Activated B cell treated with CpG ODN at 0.5 μM for 24 hours (primary cell): ENCODE measurements at places on chromosomes 12 and 14. TPM values are rescaled to one million over a fixed set of nuclear protein-coding genes. Genes with fewer than 3 reads are reported as not detected.

DNA sequence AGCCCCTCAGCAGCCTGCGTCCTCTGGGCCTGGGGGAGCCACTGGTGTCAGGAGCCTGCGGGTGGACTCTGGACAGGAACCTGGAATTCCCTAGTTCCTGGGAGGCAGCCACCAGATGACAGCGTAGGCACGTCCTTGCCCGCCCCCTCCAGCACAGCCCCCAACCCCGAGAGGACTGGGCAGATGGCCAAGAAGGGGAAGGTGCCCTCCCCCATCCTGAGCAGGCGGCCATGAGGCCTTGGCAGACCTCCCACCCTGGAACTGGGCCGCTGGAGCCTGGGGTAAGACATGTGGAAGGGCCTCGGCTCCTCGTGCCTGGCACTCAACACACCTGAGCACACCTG lies 60.4 kb upstream of the FBRSL1 start:
- DNase-seq, result no peak

- DNase-seq, result no peak
These were observed 136.3 kb downstream of the TPH2 start for GRCh38 chr12:72074956-72075355.

DNA sequence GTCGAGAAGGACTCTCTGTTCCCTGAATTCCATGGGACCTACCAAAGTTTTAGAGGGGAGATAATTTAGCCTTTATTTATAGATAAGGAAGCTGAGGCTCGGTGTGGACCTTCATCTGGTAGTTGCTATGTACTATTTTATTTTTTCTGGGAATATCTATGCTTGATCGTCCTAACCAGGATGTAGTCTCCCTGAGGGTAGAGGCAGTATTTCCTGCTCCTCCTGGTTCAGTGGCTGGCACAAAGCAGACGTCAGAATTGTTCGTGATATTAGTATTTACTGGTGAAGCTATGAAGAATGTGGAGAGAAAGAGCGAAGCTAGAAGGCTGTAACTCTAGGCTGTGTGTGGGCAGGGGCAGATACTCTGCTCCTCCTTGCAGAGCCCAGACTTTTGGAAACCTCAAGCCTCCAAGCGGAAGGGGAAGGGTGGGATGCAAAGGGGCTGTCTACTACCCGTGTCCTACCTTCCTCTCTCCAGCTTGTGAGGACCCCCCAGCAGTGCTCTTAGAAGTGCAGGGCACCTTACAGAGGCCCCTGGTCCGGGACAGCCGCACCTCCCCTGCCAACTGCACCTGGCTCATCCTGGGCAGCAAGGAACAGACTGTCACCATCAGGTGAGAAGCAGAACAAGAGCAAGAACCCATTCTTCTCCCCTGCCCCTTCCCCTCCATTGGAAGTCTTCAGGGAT lies 1.4 kb downstream of the LRP10 start:
- DNase-seq, result no peak

DNA sequence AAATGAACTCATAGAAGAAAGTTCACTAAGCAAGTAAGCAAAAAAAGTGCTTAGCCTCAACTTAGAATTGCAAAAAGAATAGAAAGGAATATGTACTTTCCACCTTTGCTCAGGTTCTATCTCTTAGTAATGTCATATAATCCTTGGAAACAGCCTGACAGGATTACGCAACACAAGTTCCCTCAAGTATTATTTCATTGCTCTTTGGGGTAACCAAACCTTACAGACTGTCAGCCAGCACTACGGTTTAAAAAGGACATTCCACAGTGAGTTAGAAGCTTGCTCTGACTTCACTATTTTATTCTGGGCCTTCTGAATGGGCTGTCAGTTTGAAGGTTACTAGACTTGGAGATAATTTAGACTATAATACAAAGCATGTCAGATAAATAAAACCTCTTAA lies 264.0 kb downstream of the ATXN7L3B start:
- DNase-seq, result no peak

DNA sequence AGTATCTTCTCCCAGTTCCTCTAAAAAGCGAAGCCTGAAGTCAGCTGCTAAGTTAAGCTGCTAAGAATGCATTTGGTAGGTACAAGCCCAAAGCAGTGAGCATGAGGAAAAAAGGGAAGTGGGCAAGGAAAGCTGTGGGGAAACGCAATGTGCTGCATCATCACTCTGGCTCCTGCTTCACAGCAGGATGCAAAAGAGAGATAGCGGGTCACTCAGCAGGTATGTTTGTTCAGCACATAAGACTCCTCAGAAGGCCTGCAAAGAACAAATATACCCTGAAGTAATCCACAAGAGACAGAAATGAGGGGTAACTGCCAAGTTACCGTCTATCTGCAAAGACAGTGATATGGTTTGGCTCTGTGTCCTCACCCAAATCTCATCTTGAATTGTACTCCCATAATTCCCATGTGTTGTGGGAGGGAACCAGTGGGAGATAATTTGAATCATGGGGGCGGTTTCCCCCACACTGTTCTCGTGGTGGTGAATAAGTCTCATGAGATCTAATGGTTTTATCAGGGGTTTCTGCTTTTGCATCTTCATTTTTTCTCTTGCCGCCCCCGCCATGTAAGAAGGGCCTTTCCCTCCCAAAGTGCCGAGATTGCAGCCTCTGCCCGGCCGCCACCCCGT lies 127.4 kb upstream of the EGLN3 start:
- no peak for DNase-seq

- no peak for DNase-seq
These were observed 41.4 kb downstream of the ATL1 start for GRCh38 chr14:50601394-50601793.

DNA sequence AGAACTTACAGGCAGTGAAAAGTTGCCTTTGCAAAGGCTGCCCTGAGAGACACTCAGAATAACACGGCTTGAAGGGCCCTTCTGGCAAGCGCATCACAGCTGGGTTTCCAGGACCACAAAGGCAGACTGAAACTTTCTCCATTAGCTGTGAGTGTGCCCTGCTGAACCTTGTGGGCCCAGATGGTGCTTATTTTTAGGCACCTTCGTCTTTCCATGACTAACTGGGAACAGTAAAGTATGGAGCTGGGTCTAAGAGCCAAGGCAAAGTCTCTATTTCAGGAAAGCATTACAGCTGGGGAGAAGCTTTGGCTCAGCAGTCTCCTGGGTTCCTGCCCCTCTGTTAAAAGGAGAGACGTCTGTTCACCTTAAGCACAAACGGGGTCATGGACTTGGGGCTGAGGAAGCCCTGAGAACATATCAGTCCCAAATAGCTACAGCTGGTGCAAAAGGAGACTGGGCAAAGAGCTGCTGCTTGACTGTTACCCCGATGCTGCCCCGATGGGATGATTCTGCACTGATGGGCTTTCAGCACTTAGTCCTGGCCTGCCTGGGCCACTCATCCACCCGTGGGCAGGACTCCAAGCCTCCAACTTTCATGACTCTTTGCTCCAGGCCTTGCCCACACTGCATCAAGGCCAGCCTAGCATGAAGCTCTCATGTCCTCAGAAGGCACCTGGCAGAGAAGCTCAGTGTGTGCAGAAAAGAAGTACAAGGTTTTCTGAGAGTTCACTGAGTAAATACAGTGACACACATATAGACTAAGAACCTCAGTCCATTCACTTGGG lies 248.3 kb downstream of the PHLDA1 start:
- no peak for DNase-seq

- no peak for DNase-seq
These were observed 13.4 kb upstream of the PTGDR start for GRCh38 chr14:52254086-52254485.

DNA sequence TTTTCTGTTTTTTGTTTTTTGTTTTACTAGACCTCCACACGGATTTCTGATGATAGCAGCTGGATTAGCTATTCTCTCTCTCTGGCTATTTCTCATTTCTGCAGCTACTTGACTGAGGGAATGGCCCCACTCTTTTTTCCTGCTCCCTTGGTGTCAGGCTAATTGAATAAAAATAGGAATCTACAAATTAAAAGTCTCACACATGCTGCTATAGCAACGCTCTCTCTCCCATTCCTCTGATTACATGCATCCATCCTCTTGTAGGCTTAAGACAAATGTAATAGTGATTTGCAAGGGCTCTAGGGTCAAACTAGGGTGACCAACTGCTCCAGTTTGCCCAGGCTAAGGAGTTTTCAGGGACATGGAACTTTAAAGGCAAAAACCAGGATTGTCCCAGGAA lies 221.8 kb downstream of the PHLDA1 start:
- no peak for DNase-seq

- DNase-seq, result no peak
These were observed 32.2 kb upstream of the BHLHE41 start for GRCh38 chr12:26157001-26157400.

DNA sequence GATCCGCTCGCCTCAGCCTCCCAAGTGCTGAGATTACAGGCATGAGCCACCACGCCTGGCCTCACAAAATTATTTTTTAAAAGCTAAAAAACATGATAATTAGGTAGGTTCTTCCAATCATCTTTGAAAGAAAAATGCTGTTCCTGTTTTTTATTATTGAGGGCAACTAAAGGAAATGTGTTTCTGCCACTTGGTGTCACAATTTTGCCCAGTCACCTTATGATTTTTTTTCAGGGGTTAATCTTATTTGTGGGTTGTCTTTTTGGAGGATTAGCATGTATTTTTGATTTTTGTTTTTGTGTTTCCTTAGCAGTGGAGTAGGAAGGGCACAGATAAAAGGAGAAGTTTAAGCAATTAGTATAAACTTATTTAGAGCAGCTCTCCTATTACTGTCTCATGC lies 79.8 kb downstream of the PRORP start:
- DNase-seq, result no peak

DNA sequence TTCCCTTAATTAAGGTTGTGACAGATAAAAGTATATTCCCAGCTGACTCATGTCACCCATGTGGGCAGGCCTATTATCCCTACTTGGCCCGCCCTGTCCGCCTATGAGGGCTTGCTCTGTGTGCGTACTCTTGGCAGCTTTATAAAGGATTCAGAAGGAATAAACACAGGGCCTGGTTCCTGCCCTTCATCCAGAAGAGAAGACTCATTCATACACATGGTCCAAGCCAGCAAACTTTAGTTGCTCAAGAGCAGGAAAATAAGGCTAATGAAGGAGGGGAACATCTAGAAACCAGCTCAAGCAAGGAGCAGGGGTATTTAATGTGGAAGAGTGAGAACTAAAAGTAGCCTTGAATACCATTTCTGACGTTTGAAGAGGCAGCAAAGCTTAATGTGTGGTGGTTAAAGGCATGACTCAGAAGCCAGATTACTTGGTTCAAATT lies 141.9 kb downstream of the CRADD start:
- DNase-seq, result no peak

DUSP6 gene
- total RNA-seq, result 1.6 and 1.8 TPM in 2 replicates

GRCh38 chr12:84874125-84874824 lies 38.3 kb downstream of the SLC6A15 start:
- no peak for DNase-seq

- no peak for DNase-seq
These were observed 5.7 kb upstream of the NECAP1 start for GRCh38 chr12:8076366-8076765.

DNA sequence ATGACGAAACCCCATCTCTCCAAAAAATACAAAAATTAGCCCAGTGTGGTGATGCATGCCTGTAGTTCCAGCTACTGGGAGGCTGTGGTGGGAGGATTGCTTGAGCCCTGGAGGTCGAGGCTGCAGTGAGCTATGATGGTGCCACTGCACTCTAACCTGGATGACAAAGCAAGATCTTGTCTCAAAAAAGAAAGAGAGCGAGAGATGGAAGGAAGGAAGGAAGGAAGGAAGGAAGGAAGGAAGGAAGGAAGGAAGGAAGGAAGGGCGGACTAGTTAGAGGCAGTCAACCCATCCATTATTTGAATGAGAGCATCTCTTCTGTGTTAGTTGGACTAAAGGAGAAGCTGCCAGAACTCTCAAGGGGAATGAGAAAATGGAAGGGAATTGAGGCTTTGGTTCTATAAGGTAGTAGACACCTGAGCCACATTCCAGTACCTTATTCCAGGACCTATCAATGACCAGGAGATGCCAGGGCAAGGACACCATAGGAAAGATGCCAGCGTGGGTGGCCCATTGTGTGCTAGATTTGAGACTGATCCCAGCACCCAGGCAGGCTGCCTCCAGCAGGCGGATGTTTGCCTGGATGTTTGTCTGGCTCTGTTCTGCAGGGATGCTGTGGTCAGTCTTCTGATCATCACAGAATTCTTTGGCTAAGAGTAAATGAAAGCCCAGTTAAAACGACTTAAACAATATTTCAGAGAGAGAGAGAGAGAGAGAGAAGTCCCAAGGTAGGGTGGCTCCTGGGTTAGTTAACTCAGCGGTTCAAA lies 11.5 kb upstream of the P2RX7 start:
- DNase-seq, result no peak

TSPAN19 gene
- not detected in 2 replicates for total RNA-seq

OR10G3 gene
- not detected in 2 replicates for total RNA-seq

DNA sequence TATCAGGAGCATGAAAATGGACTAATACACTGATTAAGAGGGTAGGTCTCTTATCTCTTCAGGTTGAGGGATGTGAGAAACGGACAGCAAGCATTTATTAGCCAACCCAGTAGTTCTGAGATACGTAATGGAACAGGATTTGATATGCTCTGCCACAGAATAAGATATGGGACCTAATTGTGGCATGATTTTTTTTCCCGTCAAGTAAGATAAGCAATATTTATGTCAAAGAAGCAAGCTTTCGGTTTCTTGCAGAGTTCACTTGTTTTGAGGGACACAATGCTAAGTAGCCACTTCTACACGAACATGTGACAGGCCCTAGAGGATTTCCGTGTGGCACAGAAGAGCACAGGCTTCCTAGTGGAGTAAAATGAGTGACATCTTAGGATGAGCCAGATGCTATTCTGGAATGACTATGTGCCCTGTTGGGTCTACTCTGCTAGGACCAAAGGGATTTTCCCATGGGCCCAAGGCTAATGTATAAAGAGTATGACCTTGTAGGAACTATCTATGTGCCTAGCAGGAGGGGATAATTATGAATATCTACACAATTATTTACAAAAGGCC lies 57.9 kb downstream of the SLC38A1 start:
- DNase-seq, result no peak

ACVR1B gene
- total RNA-seq, result 7.8 and 10.0 TPM in 2 replicates
